Activated gamma-delta T cell treated with Interleukin-2 at 50 U/mL for 16 hours (primary cell): ENCODE measurements at places on chromosomes 1 and 21.

DNA sequence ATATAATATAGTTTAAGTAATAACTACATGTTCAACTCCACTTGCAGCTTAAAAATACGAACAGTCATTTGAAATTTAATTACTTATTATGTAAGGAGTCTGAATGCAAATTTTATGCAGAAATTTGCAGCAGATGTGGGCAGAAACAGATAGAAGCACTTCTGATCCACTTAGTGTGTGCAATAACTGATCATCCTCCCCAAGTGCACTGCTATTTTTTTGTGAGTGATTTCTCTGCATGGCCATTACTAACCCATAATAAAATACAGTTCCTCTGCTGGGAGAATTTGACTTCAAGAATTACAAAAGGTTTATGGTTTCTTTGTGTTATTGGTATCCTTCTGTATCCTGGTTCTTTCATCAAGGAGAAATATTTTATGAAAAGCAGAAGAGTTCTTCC is 611.5 kb upstream of the RGS18 start:
- DNase-seq: no peak

- DNase-seq: no peak
These were observed 15.5 kb downstream of the TENT5C start for GRCh38 chr1:117621316-117621715.

GRCh38 chr1:188006354-188006753 is 1177.6 kb downstream of the PLA2G4A start:
- no peak for DNase-seq

DNA sequence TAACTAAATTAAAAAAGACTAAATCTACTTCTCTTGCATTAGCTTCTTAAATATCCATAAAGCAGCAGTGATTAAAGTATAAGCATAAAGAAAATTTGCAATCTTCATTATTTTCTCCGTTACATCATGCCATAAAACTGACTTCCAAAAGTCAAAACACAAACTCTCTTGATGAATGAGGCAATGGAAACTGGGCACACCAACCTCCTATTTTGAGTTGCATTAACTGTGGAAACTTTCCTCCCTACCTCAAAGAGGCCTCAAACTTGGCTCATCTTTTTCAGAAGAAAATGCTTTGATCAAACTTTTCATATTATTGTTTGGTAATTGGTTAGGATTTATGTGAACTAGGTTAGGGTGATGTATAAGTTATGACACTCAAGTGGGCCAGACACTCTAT is 4.1 kb upstream of the BTG3 start:
- no peak for DNase-seq

DNA sequence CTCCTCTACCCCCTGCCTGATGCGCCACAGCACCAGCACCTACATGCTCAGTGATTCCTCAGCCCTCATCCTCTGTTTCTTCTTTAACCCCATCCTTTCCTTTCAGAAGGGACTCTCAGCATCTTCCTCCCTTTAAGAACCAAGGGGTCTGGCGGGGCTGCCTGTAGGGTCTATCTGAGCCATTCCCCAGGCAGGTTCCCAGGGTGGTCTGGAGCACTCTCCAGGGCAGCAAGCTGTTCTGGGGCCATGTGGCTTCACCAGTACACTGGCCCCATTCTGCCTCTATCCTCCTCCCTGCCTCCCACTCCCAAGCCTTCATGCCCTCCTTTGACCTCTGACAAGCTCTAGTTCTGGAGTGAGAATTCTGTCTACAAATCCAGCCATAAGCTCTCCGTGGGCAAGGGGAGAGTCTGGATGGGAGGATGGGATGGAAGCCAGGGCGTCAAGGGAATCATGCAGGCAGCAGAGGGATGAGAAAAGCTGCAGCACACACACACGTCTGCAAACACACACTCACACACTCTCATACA is 10.4 kb downstream of the BATF3 start:
- no peak for DNase-seq

- DNase-seq: no peak
These were observed 250.9 kb upstream of the SGIP1 start for GRCh38 chr1:66282891-66283621.

GRCh38 chr21:38293113-38293512 is 36.3 kb downstream of the KCNJ15 start:
- DNase-seq: no peak

DNA sequence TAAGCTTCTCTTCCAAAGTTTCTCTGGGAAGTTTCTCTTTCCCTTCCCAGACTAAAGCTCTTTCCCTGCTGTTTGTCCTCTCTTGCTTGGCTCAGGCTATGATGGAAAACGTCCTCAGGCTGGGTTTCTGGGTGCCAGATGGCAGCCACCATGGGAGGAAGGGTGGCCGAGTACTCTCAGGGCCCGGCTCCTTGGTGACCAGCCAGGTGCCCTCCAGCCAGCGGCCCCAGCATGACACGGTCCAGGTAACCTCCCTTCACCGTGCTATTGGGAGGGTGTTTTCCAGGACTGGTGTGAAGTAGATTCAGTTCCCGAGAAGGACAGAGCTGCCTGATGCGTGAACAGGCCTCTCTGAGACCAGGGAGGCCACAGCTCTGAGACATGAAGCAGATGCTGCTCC is 60.3 kb downstream of the KIF26B start:
- no peak for DNase-seq

DNA sequence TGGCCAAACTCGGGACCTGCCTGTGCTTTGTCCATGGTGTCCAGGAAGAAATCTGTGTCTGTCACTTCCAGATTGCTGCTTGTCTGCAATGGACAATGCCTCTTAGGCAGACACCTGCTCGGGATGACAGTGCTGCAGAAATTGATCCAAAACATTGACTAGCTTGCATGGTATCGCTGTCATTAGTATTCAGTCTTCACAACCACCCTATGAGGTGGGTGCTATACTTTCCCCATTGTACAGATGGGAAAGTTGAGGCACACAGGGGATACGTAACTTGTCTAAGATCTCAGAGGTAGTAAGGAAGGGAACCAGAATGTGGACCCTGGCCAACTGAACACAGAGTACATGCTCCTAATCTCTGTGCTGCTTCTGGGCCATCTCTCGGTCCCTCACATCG is 138.7 kb downstream of the DHRS3 start:
- DNase-seq: no peak

DNA sequence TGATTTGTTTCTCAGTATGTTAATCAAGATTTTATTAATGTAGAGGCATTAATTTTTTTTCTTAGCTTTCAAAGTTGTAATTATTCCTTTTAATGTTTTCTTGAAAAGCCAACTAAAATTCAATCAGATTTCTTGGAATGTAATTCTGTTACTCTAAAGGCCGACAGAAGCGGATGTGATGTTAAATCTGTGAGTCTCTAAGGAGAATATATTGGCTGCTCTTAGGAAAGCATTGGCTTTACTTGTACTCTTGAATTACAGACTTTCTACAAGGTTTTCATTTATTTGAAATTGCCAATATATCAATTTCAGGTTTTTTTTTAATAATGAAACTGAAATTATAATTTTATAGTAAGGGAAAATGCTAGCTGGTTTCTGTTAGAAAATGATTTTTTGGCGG is 29.2 kb downstream of the RRP15 start:
- DNase-seq: no peak

GRCh38 chr1:46412893-46413595 is 18.9 kb downstream of the FAAH start:
- DNase-seq: no peak

DNA sequence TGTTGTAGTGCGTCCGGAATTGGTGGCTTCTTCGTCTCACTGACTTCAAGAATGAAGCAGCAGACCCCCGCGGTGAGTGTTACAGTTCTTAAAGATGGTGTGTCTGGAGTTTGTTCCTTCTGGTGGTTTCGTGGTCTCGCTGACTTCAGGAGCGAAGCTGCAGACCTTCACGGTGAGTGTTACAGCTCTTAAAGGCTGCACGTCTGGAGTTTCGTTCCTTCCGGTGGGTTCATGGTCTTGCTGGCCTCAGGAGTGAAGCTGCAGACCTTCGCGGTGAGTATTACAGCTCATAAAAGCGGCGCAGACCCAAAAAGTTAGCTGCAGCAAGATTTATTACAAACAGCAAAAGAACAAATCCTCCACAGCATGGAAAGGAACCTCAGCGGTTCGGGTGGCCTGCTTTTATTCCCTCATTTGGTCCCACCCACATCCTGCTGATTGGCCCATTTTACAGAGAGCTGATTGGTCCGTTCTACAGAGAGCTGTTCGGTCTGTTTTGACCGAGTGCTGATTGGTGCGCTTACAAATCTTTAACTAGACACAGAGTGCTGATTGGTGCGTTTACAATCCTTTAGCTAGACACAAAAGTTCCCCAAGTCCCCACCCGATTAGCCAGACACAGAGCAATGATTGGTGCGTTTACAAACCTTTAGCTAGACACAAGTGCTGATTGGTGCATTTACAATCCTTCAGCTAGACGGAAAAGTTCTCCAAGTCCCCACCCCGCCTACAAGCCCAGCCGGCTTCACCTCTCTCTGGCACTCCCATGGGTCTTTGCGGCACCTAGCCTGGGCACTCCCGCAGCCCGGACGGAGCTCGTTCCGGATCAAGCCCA is 49.6 kb upstream of the KRTAP19-8 start:
- no peak for DNase-seq

- no peak for DNase-seq
These were observed 10.9 kb downstream of the ADAMTS1 start for GRCh38 chr21:26834181-26834905.

GRCh38 chr1:97668945-97669344 is 251.9 kb downstream of the DPYD start:
- no peak for DNase-seq

- no peak for DNase-seq
These were observed 159.5 kb downstream of the SLC45A1 start for GRCh38 chr1:8477166-8477982.

- DNase-seq: no peak
These were observed 92.5 kb upstream of the C21orf91 start for GRCh38 chr21:17911628-17912027.

DNA sequence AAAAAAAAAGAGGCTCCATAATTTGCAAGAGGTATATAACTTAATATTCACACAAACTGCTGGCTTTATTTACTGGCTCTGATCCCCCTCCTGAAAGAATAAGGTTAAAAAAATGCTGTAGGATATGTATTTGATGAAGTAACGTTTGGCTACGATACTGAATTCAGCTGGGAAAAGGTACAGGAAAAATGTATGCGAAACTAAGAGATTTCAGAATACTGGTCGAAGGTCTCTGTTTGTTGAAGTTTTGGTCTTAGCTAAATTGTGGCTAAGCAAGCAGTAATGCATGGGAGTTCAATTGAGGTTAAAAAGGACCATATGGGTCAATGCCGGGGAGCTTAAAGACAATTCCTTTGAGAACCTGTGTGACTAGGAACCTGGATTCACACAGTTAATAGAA is 355.5 kb upstream of the NCAM2 start:
- DNase-seq: no peak

DNA sequence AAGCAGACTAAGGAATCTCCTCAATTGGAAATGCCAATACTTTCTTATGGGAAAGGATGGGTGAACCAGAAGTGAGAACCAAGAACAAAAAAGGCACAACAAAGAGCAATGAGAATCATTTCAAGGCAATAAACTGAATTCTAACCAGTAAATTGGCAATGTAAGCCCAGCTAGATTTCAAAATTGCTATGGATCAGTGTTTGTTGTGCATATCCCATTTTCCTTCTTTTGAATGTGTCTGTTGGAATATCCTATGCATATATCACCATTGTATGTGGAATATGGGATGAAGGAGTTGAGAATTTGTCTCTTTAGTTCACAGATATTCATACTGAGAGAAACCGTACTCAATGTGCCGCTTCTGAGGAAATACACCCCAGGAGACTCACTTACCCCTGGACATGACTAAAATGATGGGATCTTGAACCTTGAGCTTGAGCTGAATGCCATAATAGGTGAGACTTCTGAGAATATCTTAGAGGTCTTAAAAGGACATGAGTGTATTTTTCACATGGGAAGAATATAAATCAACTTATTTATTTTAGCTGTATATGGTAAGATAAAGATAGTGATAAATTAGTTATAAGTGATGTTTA is 216.0 kb downstream of the BACH1 start:
- DNase-seq: no peak

GRCh38 chr1:176693697-176694329 is 230.8 kb downstream of the PAPPA2 start:
- no peak for DNase-seq

GRCh38 chr1:241485145-241485544 is 34.4 kb downstream of the FH start:
- DNase-seq: no peak

DNA sequence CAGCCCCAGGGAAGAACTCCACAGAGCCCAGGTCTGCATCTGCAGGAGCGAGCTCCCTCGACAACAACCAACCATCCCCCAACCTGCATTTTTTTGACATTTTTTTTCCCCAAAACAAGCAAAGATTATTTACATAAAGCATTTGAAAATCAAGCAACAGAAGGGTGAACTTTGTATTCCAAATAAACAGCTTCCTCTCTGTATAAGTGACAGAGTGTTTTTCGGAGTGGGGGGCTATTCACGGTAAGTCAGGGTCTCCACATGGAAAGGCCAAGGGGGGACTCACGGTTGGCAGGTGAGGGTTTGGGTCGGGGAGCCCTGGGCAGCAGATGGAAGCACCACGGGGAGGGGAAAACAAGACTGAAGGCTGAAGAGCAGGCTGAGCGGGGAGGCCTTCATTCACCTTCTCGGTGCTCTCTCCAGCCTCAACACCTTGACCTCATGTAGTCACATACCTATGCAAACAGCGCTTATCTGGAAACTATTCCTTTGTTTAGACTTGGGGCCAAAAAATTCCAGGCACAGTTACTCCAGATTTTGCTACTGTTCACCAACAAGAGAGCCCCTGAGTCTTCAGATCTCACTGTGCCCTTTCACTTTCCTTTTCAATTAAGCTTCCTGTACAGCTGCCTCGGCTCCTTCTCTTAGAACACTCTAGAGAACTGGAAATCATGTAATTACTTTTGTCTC is 27.6 kb downstream of the C2CD2 start:
- DNase-seq: peak; percentile 20

GRCh38 chr1:115255154-115255553 is 82.9 kb downstream of the NGF start:
- DNase-seq: no peak

GRCh38 chr1:226702957-226703831 is 35.9 kb downstream of the ITPKB start:
- peak; percentile 80 for DNase-seq

DNA sequence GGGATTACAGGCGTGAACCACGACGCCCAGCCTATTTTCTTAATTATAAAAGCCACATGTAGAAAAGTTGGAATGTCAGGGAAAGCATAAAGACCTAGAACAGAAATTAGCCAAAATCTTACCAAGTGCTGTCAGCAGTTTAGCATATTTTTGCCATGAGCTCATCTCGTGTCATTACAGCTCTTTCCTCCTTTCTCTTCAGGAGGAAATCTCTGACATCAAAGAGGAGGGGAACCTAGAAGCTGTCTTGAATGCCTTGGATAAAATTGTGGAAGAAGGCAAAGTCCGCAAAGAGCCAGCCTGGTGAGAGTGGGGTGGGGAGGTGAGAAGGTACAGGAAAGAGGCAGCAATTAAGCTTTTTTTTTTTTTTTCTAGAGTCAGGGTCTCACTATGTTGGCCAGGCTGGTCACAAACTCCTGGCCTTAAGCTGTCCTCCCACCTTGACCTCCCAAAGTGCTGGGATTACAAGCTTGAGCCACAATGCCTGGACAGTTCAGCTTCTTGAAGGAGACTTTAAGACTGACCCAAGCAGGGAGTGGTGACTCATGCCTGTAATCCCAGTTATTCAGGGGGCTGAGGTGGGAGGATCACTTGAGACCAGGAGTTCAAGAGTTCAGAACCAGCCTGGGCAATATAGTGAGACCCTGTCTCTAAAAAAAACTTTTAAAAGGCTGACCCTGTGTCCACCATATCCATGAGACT is 8.4 kb upstream of the BGLAP start:
- DNase-seq: no peak
